CD4-positive, alpha-beta T cell treated with Interleukin-6 for 4 hours (primary cell): ENCODE measurements at places on chromosomes 3 and 15.

DNA sequence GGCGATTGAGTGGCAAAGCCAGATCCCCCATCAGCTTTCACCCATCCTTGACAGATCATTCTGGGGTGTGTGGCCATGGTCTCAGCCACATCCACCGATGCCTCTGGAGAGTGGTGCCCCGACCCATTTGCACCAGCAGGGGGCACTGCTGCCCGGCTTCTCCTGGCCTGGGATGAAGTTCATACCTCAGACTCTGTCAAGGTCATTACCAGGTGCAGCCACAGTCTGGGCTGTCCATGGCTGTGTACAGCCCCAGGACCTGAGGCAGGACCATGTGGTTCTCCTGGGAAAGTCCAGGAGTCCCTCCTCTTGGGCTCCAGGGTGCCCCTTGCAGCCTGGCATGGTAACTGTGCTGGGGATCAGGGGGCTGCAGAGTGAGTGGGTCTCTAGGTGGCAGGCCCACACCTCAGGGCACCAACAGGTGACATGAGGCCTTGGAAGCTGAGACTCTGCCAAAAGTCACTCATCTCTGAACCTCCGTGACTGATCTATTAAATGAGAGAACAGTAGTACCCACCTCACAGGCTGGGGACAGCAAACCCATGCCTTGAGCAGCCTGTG lies 67.2 kb downstream of the CACNA2D2 start:
- DNase-seq, result peak; percentile 76

GRCh38 chr3:13750731-13751130 lies 129.1 kb downstream of the WNT7A start:
- DNase-seq, result no peak

DNA sequence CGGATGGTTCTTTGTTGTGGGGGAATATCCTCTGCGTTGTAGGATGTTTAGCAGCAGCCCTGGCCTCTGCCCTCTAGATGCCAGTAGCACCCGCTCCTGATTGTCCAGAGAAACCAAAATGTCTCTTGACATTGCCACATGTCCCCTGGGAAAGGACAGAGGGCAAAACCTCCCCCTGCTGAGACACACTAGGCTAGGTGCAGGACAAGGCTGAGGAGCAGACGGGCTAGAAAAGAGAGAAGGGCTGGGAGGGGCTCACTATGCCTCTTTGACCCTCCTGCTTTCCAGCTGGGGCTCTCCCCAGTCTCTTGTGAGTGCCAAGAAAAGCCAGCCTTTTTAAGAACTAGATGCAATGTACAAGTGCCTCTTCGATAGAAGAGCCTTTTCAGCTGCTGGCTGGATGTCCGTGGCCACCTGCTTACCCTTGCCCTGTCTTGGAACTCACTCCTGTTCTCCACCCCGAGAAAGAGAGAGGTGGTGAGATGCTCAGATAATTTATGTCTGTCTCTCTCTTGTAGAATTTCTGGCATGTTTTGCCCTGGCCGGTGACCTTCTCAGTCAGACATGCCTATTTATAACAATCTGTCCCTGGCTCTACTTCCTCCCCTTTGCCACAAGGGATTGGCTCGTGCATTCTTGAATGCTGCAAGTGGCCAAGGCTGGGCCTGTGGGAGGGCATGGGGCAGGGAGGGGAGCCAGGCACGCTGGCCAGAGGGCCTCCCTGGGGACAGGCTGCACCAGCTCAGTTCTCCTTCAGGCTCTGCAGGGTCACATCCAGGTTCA lies 142.6 kb downstream of the RPLP1 start:
- no peak for DNase-seq

DNA sequence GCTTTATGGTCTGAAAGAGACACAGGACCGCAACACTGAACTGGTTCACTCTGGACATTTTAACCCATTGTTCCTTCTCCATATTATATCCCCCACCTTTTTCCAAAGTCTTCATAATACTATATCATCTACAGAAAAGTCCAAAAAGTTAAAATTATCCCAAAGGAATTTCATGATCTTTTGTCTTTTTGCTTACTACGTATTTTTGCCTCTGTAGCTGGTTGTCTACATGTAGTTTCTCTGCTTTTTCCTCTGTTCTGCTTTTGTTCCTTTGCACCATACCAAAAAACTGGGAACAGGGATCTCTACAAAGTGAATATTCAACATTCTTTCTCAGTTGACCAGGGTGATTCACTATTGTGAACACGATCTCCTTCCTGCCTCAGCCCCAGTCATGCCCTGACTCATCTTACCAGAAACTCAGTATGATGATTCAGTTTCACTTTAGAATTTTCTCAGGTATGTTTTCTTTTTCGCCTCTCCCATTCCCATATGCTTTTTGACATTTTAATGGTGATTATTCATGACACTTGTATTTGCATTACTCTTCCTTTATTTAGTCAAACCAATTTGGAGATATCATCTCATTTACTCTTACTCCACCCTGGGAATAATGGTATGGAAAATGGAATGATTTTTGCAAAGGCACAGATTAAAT lies 14.5 kb downstream of the EMC4 start:
- DNase-seq, result peak; percentile 31

DNA sequence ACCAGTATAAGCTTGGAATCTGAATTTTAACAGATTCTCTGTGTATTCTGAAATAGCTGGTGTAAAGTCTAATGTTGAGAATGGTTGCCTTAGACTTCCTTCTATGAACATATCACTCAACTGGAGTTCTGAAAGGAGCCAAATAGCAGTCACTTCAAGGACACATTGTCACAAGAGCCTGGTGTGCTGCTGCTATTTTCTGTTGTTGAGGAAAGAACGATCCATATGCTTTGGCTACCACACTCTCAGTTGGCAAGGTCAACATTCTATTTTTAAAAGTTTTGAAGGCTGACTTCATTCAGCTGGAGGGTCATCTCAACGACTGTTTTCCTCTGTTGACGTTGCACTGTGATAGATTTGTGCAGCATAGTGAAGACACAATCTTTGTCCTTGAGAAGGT lies 248.7 kb downstream of the TUSC7 start:
- DNase-seq, result no peak

- no peak for DNase-seq
Observed at GRCh38 chr15:40038275-40038637, 725 bp downstream of the SRP14 start.

DNA sequence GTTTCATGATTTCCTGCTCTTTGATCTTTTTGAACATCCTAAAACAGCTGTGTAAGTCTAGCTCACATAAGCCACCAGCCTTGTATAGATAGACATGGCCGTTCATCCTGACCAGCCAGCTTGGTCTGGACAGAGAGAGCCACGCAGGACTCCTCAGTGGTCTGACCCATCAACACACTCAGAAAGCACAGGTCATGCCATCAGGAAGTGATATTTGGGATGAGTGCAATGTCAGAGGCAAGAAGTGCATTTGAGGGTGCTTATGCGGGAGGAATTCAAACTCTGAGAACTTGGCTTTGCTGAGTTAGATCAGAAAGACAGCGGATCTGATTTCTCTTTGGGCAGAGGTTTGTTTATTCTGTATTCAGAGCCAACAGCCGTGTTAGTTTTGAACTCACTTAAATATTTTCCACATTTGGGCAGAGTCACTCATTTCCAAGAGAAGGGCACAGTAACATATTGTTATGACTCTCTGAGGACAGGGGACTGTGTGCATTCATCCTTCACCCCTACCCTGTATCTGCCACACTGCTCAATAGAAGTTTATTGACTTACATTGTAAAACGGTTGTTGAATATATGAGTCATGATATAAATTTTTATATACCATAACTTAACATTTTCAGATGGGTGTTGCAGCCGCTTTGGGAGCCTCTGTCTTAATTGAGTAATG lies 225.3 kb upstream of the LYSMD4 start:
- DNase-seq, result no peak

DNA sequence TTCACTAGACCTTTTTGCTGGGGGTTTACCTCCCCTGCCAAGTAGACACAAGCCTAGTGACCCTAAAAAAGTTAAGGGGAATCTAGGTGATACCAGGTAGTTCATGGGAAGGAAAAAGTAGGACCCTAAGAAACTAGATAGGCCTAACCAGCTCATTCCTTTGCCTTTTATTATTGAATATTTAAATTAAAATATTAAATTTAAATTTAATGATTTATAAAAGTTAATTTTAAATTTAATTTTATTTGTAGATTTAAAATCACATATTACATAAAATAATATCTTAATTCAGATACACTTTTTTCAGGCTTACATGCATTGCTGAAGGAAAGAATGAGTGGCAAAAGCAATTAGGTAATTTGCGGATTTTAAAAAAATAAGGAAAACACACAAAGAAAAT lies 584.9 kb downstream of the AGBL1 start:
- DNase-seq, result no peak

DNA sequence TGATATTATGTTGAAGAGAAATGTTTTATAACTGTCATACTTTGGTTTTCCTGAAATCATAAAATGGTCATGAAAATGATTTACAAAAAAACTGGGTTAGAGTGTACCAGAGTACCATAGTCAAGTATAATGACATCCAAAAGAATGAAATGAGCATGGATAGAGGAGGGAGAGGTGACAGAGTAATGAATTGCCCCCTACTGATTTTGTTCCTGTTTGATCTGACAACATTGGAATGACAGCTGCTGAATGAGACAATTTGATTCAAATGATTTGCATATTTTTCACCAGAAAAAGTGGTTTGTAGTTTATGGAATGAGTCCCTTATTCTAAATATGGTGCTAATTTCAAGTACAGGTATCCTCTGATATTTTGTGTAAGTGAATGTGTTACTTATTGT lies 271.7 kb downstream of the CNTN4 start:
- no peak for DNase-seq

DNA sequence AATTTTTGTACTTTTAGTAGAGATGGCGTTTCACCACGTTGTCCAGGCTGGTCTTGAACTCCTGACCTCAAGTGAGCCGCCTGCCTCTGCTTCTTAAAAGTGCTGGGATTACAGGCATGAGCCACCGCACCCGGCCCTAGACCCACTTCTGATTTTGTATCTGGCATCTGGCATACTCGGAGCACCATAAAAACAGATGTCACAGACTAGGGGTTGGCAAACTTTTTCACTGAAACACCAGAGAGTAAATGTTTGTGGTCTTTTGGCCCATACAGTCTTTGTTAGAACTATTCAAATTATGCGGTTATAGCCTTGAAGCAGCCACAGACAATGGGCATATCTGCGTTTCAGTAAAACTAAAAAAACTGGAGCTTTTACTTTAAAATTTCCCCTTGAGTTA lies 110.7 kb downstream of the TJP1 start:
- DNase-seq, result no peak

DNA sequence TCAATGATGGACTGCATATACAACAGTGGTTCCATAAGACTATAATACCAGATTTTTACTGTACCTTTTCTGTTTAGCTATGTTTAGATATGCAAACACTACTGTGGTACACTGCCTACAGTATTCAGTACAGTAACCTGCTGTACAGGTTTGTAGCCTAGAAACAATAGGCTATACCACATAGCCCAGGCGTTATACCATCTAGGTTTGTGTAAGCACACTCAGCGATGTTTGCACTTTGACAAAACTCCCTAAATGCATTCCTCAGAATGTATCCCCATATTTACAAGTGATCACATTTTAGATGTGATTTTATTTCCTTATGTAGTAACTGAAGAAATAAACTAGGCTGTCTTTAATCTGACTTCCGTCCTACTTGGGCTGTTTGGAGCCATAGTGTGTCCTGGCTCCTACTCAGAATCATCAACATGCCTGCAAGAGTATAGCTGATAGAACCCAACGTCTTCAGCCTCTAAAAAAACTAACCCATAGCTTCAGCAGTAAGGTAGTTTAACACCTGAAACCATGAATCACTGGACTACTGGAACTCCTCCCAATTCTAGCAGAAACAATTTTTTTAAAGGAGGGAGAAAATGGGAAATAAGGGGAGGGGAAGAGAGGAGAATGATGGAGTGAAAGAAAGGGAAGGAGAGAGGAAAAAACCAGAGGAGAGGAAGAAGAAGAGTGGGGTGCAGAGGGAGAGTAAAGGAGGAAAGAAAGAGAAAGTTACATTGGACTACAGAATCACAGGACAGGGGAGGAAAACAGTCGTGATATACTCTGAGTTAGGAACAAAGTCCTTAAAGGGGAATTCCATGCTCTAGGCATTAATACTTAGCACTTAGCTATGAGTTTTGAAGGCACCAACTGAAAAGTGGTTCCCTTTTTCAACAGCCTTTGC lies 67.7 kb upstream of the PLXND1 start:
- DNase-seq, result no peak

DNA sequence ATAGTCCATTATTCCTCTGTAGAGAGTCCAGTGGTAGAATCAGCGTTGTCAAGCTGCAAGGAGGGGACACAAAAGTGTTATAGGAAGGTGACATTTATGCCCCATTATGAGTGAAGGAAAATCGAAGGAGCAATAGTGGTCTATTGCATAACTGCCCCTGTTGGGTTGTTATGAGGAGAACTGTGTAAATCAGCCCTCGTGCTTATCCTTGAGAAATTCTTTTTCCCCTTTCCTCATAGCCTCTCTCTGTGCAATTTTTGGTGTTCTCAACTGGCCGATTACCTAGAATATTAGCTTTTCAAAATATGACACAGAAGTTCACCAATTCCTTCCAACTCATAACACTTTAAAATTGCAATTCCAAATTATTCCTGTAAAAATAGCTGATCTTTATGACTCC lies 286.6 kb downstream of the RBMS3 start:
- DNase-seq, result no peak
